ENCODE measurements at places on chromosomes 2 and 18.

- no peak for DNase-seq
These were observed 582.1 kb upstream of the SETBP1 start for GRCh38 chr18:44098551-44099098.

DNA sequence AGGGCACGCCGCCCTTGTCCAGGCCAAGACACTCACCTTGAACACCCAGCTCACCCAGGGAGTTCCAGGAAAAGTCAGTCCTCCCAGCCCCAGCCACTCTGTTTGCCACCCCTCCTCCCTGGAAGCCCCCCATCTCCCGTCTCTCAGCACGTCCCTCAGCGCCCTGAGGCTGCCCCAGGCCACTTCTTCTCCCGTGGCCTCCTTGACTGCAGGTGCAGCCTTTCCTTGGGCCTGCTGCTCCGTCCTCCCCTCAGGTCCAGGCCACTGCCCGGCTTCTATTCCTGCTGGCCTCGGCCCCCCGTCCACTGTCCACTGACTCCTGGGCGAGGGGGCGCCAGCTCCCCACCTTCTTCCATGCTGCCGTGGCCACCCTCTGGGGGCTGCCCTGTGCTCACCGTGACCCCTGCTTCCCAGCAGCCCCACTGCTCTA, 239.1 kb downstream of the HDAC4 start:
- DNase-seq, result peak; percentile 7

DNA sequence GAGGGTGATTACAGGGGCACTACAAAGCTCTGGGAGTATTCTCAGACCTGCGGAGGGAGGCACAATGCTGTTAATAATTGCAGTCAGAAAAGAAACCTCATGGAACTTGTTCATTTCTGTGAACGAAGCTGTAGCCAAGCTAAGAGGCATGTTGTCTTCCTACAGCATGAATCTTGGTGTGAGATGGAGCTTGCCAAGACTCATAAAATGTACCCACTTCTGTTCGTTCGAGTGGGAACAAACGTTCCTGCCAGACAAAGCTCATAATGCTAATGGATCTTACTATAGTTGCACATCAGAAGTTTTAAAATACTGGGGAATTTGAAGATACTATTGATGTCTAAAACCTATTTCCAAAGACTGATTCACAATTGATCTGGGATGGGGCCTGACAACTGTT, 489.1 kb downstream of the ZEB2 start:
- no peak for DNase-seq

DNA sequence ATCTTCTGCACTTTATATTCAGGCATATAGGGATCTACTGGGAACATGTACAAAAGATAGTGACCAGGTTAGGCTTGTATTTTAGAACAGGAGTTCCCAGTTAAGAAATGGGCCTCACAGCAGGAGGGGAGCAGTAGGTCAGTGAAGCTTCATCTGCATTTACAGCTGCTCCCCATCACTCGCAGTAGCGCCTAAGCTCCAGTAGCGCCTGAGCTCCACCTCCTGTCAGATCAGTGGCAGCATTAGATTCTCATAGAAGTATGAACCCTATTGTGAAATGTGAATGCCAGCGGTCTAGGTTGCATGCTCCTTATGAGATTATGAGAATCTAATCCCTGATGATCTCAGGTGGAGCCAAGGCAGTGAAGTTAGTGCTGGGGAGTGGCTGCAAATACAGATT, 224.4 kb upstream of the CYRIA start:
- no peak for DNase-seq

DNA sequence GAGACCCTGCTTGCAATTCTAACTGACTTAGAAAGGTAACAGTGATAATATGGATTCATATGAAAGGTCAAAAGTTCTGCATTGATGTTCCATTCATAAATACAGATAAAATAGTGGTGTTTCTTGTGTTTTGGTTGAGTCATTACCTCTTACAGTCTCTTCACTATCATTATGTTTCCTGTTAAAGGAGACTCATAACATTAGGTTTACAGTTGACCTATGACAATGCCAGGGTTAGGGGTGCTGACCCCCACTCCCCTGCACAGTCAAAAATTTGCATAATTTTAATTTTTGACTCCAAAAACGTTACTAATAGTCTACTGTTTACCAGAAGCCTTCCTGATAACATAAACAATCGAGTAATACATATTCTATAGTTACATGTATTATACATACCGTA, 75.4 kb downstream of the VRK2 start:
- DNase-seq, result no peak

GRCh38 chr2:203994735-203995134, 58.2 kb downstream of the ICOS start:
- DNase-seq, result no peak

DNA sequence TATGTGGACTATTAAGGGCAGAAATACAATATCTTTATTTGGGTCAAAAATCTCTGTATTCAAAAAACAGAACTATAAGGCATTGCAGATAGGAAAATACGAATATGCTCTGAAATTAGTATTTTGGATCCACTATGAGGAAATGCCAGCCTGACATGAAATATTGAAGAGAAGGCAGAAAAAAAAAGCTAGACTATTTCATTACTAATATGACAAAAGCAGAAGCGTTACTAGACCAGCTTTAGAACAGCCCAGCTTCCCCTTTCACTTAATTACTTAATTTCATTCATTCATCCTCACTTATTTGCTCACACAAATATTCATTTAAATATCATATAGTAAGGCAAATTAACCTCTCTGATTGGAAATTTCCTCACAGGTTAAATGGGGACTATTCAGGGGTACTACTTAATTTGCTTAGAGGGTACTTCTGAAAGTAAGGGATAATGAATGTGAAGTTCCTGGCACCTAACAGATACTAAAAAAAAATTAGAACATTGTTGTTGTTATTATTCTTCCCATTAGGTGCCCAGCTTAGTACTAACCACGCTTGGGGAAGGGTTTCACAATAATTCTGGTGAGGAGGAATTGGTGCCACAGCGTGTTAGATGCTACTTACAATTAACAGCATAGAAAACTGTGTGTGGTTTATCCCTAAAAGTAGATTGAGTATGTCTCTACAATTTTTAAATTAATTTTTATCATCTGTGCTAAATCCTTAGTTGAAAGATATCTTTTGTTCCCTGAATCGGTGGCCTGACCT, 71.1 kb upstream of the CTLA4 start:
- DNase-seq, result no peak

DNA sequence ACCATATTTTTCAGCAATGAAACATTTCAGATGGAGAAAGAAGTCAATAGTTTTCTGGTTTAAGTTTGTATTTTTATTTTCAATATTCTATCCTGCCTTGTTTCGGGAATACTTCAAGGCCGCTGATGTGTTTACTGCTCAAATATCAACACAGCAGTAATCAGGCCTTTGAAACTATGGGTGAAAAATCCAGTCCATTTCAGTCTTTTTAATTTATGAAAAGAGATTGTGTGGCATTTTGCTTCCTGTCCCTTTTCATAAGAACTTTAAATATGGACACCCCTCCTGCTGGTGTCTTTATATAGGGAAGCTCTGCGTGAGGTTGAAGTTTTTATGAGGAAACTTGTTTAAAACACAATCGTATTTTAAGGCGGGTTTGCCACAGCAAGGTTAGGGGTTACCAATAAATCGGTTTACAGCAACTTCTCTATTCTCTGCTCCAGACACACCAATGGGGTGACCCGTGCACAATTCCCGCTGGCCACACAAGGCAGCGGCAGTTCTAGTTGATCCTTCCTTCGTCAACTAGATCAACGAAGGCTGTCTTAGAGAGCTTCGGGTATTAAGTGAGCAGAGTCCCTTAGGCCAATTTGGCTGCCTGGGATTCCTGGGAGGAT, 1.2 kb upstream of the TANC1 start:
- DNase-seq, result no peak

GRCh38 chr2:200618590-200619021, 32.8 kb downstream of the AOX1 start:
- DNase-seq, result no peak

GRCh38 chr2:12498704-12499103, 218.0 kb upstream of the TRIB2 start:
- no peak for DNase-seq

- no peak for DNase-seq
These were observed 397.7 kb downstream of the TRIB2 start for GRCh38 chr2:13114391-13114790.

GRCh38 chr2:128562471-128563347, 244.0 kb upstream of the HS6ST1 start:
- DNase-seq, result no peak

GRCh38 chr2:47207614-47208013, 52.5 kb upstream of the STPG4 start:
- no peak for DNase-seq

DNA sequence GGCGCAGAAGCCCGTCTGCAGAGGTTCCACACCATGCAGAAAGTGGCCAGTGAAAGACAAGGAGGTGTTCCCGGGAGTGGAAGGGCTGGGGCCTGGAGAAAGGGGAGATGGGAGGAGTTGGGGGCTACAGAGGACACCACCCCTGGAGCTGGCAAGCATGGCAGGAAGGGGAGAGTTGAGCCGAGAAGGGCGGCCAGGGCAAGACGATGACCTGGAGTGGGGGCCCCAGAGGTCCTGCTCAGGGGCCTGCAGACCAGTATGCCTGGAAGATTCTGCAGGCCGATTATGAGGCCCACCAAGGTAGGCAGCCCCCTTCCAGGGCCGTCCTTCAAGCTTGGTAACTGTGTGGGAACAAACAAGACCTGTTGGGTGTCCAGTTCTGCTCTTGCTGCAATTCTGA, 33.1 kb downstream of the RBFA start:
- no peak for DNase-seq

DNA sequence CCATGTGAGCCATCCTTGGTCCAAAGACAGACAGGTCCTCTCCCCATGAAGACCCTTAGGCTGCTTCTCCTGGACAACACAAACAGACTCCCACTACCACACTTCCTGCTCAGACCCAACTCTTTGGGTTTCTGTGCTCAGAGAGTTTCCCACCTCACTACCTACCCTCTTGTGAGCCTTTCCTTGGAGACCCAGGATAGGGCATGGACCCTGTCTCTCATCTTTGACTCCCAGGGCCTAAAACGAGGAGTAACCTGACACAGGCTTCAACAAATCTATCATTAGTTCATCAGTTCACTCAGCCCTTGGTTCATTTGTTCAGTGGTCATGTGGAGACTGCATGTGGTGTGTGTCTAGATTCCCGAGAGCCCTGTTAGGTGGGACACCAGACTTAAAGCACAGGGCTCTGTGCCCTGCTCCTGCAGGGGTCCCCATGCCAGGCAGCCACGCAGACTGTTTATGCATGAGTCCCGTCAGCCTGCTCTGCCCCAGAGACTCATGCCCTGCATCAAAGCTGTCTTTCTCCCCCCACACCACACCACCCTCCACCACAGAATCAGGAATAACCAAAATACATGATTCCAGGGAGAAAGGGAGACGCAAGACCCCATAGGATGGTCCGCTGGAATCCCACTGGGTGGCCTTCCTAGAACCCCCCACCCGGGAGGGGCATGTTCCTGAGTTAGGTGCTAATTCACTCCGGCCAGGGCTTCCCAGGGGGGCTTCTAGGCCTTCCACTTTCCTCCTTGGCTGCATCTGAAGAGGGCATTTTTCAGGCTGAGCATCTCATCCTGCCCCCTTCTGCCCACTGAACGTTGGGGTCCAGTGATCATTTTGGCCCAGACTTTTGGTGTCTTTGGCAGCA, 100.2 kb upstream of the TEX51 start:
- no peak for DNase-seq

GRCh38 chr2:8234253-8234652, 447.6 kb upstream of the ID2 start:
- no peak for DNase-seq
